CD4-positive, alpha-beta T cell treated with Interleukin-1 beta for 1 hour (primary cell): ENCODE measurements at places on chromosomes 5 and 9.

DNA sequence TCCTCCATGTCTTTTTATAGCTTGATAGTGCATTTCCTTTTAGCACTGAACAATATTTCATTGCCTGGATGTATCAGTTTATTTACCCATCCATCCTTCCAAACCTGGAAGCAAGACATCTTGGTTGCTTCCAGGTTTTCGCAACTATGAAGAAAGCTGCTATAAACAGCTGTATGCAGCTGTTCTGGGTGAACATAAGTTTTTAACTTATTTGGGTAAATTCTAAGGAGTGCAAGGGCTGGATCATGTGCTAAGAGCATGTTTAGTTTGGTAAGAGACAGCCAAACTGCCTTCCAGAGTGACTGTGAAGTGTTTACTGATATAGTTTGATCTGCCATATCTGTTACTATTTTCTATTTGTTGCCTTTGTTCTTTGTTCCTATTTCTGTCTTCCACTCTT lies 58.5 kb downstream of the CSF2 start:
- no peak for DNase-seq

DNA sequence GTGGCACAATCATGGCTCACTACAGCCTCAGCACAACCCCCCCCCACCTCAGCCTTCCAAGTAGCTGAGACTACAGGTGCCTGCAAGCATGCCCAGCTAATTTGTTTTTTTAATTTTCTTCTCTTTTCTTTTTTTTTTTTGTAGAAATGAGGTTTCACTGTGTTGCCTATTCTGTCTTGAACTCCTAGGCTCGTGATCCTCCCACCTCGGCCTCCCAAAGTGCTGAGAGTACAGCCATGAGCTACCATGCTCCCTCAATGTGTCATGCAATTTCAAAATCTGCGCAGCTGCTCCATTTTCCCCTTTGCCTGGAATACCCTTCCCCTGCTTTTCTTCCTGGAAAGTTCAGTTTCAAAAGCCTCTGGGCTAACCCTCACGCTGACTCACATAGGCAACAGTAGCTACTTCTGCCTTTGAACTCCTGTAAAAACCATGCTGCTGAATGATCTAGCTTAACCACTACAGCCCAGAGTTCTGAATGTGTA lies 71.0 kb upstream of the IL7R start:
- DNase-seq, result no peak

- DNase-seq, result no peak
These were observed 433.2 kb downstream of the HINT1 start for GRCh38 chr5:130731839-130732238.

- DNase-seq, result no peak
These were observed 679 bp downstream of the B4GALT1 start for GRCh38 chr9:33166231-33167083.

GRCh38 chr5:67971971-67972821 lies 243.4 kb upstream of the PIK3R1 start:
- DNase-seq, result no peak
